Activated T-cell treated with anti-CD3 and anti-CD28 coated beads for 1 hour (primary cell): ENCODE measurements at places on chromosomes 1 and 21.
A peak's percentile ranks its signal among the peaks of the same experiment; 100 is the strongest.

DNA sequence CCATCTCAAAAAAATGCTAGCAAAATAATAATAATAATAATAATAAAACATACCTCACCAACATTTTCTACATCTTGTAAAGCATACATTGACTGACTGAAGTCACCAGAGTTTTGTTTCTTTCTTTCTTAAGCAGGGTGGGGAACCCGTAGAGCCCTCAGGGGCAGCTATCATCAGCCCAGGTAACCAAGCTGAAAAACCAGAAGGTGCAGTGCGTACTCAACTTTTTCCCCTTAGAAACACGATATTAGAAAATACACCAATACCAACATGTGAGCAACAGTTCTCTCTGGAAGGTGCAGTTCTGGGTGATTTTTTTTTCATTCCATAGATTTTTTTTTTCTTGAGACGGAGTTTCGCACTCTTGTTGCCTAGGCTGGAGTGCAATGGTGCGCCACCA is 54.3 kb upstream of the LGALS8 start:
- no peak for DNase-seq

DNA sequence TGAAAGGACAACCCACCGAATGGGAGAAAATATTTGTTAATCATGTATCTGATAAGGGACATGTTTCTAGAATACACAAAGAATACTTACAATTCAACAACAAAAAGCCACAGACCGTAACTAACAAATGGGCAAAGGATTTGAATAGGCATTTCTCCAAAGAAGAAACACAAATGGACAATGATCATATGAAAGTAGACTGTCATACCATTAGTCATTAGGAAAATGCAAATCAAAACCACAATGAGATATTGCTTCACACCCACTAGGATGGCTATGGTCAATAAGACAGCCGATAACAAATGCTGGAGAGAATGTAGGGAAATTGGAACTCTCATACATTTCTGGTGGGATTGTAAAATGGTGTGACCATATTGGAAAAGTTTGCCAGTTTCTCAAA is 367.2 kb upstream of the SGIP1 start:
- no peak for DNase-seq

DNA sequence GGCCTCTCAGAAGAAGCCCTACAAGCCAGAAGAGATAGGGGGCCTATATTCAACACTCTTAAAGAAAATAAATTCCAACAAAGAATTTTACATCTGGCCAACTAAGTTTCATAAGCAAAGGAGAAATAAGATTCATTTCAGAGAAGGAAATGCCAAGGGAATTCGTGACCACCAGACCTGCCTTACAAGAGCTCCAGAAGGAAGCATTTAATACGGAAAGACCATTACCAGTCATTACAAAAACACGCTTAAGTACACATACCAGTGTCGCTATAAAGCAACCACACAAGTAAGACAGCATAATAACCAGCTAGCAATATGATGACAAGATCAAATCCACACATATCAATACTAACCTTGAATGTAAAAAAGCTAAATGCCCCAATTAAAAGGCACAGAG is 704.9 kb upstream of the CHRM3 start:
- no peak for DNase-seq

DNA sequence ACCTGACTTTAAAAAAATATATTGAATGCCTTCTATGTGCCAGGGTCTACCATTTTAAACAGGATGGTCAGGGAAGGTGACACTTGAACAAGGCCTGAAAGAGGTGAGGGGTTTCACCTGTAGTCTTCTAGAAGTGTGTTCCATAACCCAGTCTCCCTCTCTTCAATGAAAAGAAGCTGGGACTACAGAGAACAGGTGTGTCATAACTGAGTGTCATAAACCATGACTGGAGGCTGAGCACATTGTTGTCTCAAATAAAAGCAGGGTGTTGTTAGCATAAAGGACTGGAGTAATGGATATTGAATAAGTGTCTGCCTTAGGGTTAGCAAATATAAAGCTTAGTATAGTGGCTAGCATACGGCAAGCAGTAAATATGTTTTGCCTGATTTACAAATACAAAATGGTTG is 65.4 kb downstream of the SYDE2 start:
- no peak for DNase-seq

- DNase-seq, result no peak
Measured at GRCh38 chr1:33348676-33349080, 27.8 kb upstream of the A3GALT2 start.

GRCh38 chr1:116261227-116261626 is 111.8 kb upstream of the ATP1A1 start:
- no peak for DNase-seq

GRCh38 chr1:235404190-235404589 is 37.0 kb downstream of the TBCE start:
- no peak for DNase-seq

DNA sequence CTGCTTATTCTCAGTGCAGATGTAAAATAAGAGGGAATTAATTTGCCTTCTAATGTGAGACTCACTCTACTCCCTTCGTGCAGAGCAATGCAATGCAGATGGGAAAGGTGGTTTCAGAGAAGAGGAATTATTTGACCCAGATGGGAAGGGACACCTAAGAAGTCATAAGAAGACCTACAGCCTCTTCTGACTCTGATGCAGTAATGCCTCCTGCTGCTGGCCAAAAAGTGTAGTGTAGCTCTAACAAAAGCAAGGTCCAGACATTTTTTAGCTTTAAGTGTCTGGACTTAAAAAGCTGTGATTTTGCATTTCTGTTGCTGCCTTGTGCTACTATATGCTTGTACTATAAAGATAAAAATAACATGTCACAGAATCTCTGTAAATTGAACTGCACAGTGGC is 501.4 kb downstream of the TTLL7 start:
- DNase-seq, result no peak

- no peak for DNase-seq
Measured at GRCh38 chr1:184296466-184297243, 90.2 kb upstream of the C1orf21 start.

GRCh38 chr1:41954533-41954944 is 35.8 kb upstream of the HIVEP3 start:
- no peak for DNase-seq

DNA sequence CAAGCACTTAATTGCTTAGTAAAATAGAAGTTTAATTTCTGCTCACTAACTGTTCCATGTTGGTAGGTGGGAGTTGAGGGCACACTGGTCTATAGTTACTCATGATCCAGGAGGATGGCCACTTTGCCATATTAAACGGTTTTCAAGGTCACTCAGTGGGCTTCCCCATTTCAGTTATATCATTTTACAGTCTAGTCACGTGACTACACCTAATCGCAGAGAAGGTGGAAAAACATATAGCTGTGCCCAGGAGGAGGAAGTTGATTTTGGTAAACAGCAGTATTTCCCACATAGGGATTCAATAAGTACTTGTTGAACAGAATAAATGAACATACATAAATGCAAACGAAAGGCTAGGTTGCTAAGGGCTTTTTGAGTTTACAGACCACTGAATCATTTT is 541.1 kb upstream of the CAMK1G start:
- no peak for DNase-seq

GRCh38 chr1:156356875-156357534 is 12.0 kb upstream of the RHBG start:
- DNase-seq, result peak; percentile 55

DNA sequence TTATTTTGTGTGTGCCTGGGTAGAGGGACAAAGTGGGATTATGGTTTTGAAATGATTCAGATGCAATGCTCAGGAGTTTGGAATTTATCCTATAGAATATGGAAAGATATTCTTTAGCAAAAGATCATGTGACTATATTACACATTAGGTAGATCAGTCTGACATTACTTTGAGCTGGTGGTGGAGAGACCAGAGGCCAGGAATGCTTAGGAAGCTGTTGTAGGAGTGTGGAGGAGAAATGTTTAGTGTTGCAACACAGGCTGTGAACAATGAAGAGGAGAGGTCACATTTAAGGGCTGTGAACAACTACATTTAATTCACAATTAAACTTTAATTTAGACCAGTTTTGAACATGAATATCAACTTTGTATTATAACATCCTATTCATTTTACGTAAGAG is 45.3 kb upstream of the PODN start:
- no peak for DNase-seq

DNA sequence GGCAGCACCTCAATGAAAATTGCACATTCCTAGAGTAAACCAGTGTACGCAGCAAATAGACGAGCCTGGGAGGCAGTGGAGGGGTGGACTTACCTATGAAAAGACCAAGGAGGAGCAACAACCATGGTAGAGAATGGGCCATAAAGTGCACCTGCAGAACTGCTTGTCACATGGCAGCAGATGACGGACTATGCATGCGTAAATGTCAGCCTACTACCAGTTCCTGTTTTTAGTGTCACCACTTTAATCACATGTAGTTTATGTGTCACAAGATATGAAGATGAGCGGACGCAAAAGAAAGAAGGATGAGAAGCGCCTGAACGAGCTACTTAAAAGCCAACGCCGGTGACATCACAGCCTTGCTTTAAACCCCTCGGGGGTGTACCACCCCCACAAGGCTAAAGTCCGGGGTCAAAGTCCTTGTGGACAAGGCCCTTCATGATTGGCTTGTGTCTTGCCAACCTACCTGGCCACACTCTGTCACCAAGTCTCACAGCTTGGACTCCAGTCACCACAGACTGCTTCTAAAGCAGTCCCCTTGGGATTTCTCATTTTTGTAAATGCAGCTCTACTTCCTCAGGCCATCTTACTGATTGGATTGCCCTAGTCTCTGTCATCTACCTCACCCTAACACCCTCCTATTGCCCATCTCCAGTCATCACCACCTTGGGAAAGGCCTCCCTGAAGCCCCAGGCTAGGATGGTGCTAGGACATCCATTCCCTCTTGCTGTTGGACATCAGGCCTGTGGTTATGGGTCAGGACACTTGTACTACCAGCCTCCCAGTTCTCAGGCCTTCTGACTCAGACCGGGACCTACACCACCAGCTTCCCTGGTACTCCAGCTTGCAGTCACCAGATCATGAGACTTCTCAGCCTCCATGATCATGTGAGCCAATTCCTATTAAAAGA is 6.0 kb upstream of the LY9 start:
- no peak for DNase-seq

DNA sequence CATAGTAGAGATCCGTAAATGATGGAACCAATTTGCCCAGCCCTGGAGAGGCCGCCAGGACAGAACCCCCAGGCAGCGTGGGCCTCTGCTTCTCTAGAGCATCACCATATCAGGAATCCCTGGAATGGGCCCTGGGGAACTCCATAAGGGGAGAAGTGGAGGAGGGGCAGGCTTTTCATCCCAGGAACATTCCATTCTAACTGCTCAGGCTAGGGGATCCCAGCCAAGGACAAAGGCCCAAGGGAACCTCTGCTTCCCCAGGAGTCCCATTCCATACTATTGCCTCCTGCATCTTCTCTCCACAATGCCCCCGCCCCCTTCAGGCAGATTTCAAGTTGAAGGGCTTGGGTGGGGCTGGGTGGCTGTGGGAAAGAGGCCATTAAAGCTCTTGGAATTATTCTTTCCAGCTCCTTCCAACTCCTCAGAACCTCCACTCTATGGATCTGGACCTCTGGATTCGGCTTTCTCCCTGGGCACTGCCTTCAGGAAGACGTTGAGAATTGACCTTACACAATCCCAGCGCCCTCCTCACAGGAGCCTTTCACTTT is 6.0 kb downstream of the TRNP1 start:
- no peak for DNase-seq

GRCh38 chr1:85884372-85885035 is 176.3 kb upstream of the ZNHIT6 start:
- no peak for DNase-seq

DNA sequence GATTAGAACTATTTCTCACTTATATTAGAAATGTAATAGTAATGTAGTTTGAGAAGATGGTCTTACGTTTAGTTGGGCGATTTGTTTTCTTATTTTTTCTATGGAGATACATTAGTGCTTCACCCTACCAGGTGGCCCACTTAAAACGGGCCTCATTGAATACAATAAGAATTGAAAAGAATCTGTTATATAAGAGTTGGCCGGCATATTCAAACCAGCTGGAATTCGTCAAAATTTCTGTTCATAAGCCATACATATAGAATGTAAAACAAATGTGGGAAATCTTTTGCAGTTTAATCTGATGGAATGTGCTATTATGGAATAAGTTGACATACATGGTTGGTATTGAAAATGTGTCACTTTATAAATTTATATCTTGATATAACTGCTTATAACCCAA is 96.4 kb upstream of the C1orf105 start:
- no peak for DNase-seq

- no peak for DNase-seq
Measured at GRCh38 chr21:22076471-22076870, 1078.3 kb downstream of the NCAM2 start.

- DNase-seq, result peak; percentile 19
Measured at GRCh38 chr1:161486806-161487741, 18.2 kb upstream of the FCGR2A start.

DNA sequence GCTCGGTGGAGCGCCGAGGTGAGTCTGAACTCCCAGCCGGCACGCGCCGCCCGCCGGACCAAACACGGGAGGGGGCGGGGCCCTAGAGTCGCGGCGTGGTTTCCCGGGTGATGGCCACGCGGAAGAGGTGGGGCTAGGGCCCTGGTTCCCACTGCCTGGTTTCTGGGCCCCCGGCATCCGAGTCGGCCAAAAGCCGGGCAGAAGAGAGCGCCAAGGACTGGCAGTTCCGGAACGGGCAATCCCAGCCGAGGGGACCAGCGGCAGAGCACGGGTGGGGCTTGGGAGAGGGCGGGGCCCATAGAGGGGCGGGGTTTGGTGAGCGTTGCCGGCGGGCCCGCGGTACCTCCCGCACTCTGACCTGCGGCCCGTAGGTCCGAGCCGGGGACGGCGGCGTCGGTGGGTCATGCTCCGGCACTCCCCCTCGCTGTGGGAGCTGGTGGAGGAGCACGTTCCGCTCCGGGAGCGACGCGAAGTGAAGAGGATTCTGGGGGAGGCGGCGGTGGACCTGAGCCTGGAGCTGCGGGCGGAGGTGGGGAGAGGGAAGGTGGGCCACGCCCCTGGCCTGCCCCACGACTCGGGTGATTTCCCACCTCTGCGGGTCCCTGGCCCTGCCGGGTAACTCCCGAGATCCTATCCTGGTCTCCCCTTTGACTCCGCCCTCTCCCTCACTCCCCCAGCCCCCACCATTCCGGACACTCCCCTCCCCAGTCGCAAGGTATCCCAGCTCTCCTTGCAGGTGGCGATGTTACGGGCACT is at the start of gene CCDC24:
TSS of gene CCDC24 (plus strand) at position 124 of the 756 bp plus-strand sequence. CDS start at position 404, 280 bp downstream.
- peak; percentile 65 for DNase-seq

DNA sequence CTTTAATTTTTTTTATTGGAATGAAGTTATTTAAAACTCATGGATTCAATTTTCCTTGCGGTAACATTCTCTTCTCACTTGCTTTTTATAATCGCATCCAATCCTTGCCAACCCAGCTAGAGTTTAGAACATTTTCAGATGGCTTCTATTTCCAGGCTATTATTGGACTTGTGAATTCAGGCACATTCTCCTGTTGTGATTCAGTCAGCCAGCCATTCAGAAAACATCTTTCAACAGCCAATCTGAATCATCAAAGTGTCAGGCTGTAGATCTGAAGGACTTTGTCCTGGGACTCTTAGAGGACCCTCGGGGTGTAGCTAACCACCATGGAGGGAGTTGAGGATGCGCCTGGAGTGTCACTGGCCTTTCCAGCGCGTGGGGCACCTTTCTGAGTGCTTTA is 92.4 kb downstream of the PRDM2 start:
- DNase-seq, result no peak

GRCh38 chr1:50175719-50176639 is 67.3 kb downstream of the ELAVL4 start:
- no peak for DNase-seq

- DNase-seq, result no peak
Measured at GRCh38 chr1:231776010-231776756, 149.6 kb downstream of the DISC1 start.
